ENCODE measurements at places on chromosomes 12 and 14.

GRCh38 chr12:7497661-7498060, 5.9 kb downstream of the CD163 start:
- no peak for DNase-seq

DNA sequence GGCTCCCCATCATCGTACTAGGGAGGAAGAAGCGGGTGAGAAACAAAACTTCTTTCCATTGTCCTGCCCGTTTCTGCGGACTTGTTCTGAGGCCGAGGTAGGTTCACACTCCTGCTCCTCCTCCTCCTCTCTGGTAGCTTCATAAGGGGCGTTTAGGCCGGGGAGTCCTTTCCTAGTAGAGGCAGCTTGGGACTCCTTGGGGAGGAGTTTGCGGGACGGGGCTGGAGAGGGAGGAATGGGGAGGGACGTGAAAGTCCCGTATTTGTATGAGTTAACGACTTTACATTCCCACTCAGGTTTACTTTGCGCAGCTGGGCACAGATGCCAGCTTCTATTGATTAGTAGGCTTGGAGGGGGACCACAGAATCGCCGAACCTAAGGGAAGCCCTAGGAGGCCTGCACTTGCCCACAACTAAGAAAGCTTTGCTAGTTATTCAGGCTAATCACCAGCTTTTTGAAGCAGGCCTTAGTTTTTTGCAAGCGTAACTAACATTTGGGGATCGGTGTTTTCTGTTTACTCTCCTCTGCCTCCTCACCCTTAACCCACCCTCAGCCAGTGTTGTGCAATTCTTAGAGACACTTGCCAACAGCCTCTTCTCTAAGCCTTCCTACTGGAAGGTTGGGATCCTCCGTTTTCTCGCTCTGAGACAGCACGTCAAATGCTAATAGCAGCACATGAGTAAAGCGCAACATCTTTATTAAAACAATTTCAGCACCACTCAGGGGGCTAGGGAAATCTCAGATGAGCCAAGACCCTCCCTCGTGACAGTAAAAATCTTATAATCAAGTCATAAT, 499 bp downstream of the RNASE4 start:
- peak; percentile 46 for DNase-seq

GRCh38 chr12:127383281-127383680, 883.7 kb upstream of the TMEM132C start:
- DNase-seq = no peak

DNA sequence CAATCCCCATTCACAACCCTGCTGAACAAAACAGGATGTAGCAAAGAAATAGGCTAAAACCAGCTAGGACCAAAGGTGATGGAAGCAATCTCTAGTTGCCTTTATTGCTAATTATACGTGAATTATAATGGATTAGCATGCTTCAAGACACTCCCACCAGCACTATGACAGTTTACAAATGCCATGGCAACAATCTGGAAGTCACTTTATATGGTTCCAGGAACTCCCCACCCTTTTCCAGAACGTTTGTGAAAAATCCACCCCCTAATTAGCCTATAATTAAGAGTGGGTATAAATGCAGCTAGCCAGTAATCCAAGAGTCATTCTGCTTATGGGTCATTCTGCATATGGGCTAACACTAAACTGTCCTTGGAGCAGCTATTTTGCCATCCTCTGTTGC, 328.7 kb downstream of the FLRT2 start:
- DNase-seq = no peak

DNA sequence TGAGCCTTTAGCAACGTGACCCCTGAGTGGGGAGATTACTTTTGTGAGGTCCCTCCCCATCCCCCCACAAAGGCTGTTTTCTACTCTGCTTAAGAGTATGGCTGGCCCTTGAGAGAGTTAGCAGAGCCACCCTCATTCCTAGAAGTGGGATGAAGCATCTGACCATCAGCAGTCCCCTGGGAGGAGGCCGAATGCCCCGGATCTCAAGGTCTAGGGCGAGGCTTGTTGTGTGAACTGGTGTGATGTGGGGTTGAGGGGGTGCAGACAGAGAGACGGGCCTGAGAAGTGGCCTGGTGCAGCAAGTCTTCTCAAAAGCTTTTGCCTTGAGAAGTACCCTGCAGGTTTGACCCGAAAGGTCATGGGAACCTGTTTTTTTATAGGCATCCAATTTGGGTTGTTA, 153.0 kb upstream of the FKBP4 start:
- no peak for DNase-seq

DNA sequence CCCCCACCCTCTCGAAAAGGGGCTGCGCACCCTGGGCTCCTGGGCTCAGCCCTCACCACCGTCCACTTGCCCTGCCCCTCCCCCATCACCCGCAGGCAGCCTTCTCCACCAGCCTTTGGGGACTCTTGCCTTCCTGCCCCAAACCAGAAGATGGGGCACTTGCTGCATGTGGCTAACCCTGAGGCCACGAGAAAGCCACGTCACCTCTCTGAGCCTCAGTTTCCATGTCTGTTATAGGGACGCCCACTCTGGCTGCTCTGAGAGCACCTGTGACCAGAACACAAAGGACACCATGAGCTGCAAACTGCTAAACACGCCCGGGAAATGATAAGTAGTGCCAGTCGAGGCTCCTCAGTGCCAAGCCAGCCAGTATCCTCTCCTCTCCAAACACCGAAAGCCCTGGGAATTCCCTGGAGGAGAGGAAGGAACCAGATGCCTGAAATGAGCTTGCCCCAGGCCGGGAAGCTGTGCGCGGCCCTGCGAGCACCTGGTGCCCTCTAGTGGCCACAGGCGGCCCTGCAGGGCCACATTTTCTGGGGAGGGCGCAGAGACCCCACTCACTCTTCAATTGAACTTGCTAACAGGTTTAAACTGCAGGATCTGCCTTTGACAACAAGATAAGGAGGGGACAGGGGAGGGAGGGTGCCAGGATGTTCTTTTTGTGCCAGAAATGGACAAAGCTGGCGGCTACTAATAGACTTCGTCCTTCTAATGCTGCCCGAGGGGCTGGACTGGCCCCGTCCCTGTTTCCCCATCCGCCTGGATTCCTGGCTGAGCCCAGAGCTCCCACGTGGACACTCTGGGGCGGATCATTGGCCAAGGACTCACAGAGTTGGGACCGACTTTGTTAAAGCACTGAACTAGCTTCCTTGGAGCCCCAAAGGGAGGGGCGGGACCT, 10.2 kb upstream of the SERPINA9 start:
- DNase-seq = no peak

DNA sequence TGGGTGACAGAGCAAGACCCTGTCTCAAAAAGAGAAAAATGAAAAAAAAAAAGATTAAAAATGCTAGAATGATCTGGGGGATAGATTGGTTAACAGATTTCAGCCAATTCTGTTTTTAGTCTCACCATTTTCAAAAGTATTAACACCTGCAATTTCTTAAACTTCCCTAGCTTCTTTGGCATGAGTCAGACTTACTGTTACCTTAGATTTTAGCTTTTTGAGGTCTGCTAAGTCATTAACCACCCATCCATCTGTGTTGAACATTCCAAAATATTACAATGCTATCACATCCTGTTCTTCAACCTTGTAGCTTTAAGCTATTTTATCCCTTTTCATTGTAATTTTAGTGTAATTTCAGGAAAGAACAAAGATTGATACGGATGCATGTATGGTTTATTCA, 59.3 kb downstream of the PPP1R13B start:
- no peak for DNase-seq

GRCh38 chr14:104967386-104968152, 10.6 kb downstream of the AHNAK2 start:
- DNase-seq = no peak

- DNase-seq = peak; percentile 16
Observed at GRCh38 chr12:127559349-127560040, 707.5 kb upstream of the TMEM132C start.

GRCh38 chr14:65334765-65335410, 77.6 kb upstream of the FUT8 start:
- no peak for DNase-seq

DNA sequence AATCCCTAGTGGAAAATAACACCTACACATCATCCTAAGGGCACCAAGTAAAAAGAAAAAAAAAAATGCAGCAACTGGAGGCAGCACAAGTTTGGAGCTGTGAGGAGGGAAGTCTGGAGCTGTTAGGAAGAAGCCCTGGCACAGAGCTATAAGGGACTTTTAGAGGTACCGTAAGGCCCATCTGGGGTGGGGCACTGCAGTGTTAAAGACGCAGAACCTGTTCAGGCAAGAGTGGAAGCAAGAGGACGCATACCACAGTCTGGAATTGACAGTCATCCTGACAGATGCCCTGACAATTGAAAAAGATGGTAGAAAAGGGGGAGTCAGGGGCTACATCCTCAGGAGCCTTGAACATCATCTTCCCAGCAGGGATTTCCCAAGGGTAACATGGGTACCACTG, 195.9 kb upstream of the PLEKHG7 start:
- no peak for DNase-seq

GRCh38 chr12:124370384-124370783, 75.5 kb downstream of the RFLNA start:
- no peak for DNase-seq

All from skin of body (tissue), 3 donors.